ENCODE measurements at places on chromosomes 12 and 14. TPM values are rescaled to one million over a fixed set of nuclear protein-coding genes. Genes with fewer than 3 reads are reported as not detected.
A peak's percentile ranks its signal among the peaks of the same experiment; 100 is the strongest.

The ST8SIA1 gene
- 0.63 TPM for total RNA-seq

The AHNAK2 gene
- 31.2 TPM for total RNA-seq

The CYP27B1 gene
- total RNA-seq: not detected

The NUP107 gene
- 30.3 TPM for total RNA-seq

DNA sequence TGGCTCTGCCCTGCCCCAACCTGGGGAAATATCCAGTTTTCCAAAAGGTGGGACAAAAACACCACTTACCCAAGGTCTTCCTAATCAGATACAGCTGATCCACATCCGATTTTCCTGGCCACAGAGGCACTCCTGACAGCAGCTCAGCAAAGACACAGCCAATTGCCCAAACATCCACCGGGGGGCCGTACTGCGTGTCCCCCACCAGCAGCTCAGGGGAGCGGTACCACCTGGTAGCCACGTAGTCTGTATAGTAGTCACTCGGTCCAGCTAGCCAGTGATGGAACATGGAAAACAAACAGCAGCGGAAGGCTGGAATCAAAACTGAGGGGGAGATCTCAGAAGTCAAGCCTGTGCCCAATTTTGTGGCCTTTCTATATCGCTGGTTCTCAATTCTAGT lies 28.8 kb downstream of the DMAC2L start:
- no peaks in the 10 kb centered on the region for H3K36me3 ChIP-seq
- no peak overlapping the region for H3K4me3 ChIP-seq
- no peak overlapping the region for H3K27ac ChIP-seq
- DNase-seq: no peak

DNA sequence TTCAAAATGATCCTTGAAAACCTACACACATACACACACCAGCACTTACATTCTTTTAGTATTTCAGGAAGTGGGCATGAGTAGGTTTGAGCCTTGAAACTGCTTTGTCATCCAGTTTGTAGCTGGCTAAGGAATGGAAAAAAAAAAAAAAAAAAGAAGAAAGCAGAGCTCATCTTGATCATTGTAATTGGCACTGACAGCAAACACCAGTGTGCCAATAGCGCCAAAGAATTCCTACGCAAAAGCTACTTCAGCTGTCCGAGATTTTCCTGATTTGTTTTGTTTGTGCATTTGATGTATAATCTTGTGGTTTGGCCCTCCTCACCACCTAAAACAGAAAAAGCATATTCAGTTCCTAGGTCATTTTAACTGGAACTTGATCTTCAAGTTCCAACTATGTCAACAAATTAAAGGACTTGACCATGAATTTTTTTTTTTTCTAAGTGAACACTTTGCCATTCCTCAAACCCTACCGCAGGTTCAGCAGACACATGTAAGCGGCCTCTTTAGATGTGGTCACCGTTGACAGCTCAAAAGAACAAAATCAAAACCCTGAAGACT lies 57.3 kb downstream of the FLRT2 start:
- no peaks in the 10 kb centered on the region for H3K4me1 ChIP-seq
- DNase-seq: no peak
- H3K27ac ChIP-seq: no peak overlapping the region
- H3K4me3 ChIP-seq: no peak overlapping the region
- peaks cover 12% of the 10 kb centered on the region for H3K36me3 ChIP-seq

DNA sequence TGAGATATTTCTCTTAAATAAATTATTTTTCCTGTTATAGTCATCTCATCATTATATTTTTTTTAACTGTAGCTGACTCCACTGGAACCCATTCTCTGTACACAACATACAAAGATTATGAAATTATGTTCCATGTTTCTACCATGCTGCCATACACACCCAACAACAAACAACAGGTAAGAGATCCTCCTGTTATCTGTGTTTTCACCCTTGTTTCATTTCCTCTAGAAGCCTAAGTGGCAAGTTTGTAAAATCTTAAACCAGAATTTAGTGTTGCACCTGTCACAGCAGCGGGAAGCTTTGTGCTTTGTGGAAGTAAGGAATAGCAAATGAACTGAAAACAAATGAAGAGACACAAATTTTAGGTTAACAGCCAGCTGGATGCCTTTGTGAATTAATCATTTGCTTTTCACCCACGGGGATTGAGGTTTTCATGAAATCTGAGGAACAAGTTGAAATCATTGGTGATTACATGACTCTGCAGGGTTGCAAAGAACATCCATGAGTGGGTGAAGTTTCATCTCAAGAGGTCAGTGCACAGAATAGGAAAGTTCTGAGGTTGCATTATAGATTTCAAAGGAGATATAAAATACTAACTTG lies 273.9 kb upstream of the RGS6 start:
- DNase-seq: peak; percentile 14
- H3K4me1 ChIP-seq: no peaks in the 10 kb centered on the region
- no peaks in the 10 kb centered on the region for H3K27me3 ChIP-seq
- peaks cover 37% of the 10 kb centered on the region for H3K36me3 ChIP-seq
- H3K27ac ChIP-seq: no peak overlapping the region

DNA sequence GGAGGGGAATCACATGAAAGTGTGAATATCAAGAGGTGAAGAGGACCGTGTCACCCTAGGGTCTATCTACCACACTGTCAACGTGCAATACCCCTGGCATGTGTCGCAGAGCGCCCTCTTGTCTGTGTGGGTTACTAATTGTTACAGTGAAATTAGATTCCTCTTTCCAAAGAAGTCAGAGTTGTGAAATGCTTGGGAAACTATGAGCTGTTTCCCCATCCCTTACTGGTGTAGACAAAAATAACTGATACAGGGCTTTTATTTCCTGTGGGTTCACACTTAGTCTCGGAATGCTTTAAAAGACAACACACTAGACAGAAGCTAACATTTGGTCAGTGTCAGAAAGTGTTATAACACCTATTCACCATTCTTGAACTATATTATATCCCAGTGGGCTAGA lies 597.3 kb downstream of the NRXN3 start:
- H3K4me3 ChIP-seq: no peak overlapping the region
- no peak overlapping the region for H3K27ac ChIP-seq
- H3K36me3 ChIP-seq: no peaks in the 10 kb centered on the region
- no peak for DNase-seq

GRCh38 chr12:94207849-94208621 lies 59.7 kb downstream of the PLXNC1 start:
- H3K27me3 ChIP-seq: no peaks in the 10 kb centered on the region
- peak overlapping the region; percentile 21 for H3K4me3 ChIP-seq
- no peaks in the 10 kb centered on the region for H3K36me3 ChIP-seq
- H3K4me1 ChIP-seq: peaks cover 14% of the 10 kb centered on the region
- H3K27ac ChIP-seq: peak overlapping the region; percentile 80

DNA sequence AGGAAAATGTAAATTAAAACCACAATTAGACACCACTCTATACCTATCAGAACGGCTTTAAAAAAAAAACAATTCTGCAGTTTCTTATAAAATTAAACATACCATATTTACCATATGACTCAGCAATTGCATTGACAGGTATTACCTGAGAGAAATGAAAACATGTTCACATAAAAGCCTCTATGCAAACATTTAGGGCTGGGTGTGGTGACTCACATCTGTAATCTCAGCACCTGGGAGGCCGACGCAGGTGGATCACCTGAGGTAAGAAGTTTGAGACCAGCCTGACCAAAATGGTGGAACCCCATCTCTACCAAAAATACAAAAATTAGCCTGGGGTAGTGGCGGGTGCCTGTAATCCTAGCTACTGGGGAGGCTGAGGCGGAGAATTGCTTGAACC lies 41.1 kb downstream of the SPTB start:
- no peaks in the 10 kb centered on the region for H3K4me1 ChIP-seq
- H3K4me3 ChIP-seq: no peak overlapping the region
- DNase-seq: no peak
- no peaks in the 10 kb centered on the region for H3K27me3 ChIP-seq

GRCh38 chr14:59629444-59630287 lies 53.1 kb upstream of the CCDC175 start:
- no peaks in the 10 kb centered on the region for H3K36me3 ChIP-seq
- no peak overlapping the region for H3K27ac ChIP-seq
- H3K27me3 ChIP-seq: no peaks in the 10 kb centered on the region
- H3K4me1 ChIP-seq: no peaks in the 10 kb centered on the region
- DNase-seq: no peak

Measured in tibial nerve (tissue), 4 donors.